ENCODE measurements at places on chromosomes 16 and 17.
A peak's percentile ranks its signal among the peaks of the same experiment; 100 is the strongest.

- DNase-seq, result no peak
Observed at GRCh38 chr17:60256174-60256573, 106.4 kb downstream of the CA4 start.

DNA sequence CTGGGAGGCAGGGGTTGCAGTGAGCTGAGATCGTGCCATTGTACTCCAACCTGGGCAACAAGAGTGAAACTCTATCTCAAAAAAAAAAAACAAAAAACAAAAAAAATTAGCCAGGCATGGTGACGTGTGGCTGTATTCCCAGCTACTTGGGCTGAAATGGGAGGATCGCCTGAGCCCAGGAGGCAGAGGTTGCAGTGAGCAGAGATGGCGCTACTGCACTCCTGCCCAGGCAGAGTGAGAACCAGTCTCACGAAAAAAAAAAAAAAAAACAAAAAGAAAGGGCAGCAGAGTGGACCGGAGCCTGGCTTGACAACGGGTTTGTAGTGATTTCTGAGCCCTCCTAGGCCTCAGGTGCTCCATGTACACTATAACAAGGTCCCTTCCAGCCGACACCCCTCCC lies 33.1 kb downstream of the PEMT start:
- DNase-seq, result no peak

GRCh38 chr16:28104404-28104803 lies 40.9 kb upstream of the GSG1L start:
- DNase-seq, result no peak

- DNase-seq, result no peak
Observed at GRCh38 chr17:67198131-67198530, 46.9 kb downstream of the HELZ start.

DNA sequence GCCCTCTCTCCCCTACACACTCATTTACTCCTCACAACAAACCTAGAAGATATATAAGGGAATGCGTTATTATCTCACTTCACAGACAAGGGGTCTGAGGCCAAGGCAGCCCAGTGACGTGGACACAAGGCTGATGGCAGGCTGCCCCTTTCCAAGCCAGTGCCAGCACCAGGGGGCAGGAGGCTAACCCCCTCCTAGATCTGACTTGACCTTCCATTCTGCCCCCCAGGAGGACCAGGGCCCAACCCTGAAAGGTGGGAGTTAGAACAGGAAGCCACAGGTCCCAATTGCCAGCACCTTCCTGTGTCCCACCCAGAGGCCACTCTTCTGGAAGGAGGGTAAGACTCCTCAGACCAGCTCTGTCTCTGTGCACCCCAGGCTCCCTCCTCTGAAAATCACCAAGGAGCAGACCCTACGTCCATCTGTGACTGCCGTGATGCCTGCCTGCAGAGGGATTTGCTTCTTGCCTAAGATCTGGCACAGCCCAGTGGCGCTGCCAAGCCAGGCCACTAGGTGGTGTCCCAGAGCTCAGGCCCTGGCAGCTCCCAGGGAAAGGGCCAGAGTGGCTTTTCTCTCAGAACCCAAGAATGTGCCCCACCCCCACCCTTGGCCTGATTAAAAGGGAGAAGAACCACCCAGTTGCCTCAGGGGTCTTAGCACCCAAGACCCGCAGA lies 42.4 kb upstream of the MRPS23 start:
- peak; percentile 75 for DNase-seq

GRCh38 chr17:47287068-47287467 lies 33.4 kb downstream of the ITGB3 start:
- no peak for DNase-seq

GRCh38 chr17:81712468-81713003 lies 452 bp downstream of the SLC25A10 start:
- DNase-seq, result no peak

DNA sequence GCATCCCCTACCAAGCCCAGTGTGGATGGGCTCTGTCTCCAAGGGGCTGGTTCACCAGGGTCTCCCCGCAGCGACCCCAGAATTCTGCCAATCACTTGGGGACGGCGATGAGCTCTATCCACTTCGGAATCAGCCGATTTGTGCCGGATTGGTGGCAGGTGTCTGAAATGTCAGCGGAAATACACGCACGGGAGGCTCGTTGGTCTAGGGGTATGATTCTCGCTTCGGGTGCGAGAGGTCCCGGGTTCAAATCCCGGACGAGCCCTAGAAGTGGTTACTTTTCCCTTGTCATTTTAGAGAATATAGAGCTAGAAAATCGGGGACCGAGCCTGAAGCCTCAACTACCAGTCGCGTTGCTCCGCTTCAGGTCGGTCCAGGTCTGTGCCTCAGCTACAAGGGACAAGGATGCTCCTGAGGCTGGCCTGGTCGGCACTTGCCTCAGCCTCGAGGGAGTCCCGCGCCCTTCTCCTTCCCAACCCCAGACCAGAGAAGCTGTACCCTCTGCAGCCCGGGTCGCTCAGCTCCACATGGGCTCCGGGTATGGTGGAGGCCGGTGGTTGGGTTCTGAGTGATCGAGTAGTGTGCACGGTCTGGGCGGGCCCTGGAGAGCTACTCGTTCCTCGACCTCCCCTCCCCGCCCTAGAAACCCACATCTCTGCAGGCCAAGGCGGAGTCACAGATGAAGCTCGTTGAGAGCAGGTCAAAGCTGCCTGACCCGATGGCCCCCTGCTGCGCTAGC lies 16.0 kb upstream of the OR1F1 start:
- peak; percentile 29 for DNase-seq

DNA sequence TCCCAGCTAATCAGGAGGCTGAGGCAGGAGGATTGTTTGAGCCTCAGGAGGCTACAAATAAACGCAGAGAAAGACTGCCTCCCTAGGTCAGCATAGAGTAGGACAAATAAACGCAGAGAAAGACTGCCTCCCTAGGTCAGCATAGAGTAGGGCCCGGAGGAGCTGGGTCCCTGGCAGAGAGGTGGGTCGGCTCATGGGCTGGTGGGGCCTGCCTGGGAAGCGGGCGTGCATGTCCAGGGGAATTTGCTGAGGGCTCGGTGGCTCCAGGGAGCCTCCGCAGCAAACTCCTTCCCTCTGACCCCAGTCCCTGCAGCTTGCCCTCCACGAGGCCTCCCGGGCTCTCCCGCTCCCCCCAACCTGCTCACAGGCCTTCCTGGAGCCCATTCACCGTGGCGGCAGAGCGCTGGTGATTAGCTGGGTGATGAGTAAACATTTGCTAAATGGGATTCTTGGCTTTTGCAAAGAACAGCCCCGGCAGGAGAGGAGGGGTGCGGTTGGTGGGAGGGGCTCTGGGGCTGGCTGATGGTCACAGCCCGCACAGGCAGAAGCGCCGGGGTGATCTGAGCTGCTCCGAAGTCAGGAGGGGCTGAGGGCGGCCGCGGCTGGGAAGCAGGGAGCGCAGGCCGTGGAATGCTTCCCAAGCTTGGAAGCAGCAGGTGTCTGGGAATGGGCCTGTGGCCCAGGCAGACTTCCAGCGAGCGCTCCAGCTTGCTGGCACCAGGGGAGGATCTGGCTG lies 93.1 kb downstream of the RTN4RL1 start:
- no peak for DNase-seq

DNA sequence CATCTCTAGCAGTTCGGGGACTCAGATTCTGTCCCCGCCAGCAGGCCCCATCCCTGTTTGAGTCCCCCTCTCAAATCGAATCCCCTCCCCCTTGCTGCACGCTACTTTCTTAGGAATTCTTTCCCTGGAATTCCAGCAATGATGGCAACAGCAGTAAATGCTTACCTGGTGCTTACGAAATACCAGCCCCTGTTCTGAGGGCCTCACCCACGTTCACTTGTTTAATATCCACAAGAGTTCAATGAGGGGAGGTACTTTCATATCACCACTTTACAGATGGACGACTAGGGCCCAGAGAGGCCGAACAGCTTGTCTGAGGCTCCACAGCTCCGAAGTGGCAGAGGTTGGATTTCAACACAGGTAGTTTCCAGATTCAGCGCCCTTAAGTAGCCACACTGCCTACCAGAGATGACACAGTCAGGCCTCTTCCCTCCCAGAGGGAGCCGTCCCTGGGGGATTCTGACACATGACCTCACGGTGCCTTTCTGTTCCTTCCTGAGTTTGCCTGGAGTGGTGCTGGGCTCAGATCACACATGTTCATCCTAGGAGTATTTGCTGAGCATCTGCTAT lies 120.7 kb upstream of the GSE1 start:
- no peak for DNase-seq

DNA sequence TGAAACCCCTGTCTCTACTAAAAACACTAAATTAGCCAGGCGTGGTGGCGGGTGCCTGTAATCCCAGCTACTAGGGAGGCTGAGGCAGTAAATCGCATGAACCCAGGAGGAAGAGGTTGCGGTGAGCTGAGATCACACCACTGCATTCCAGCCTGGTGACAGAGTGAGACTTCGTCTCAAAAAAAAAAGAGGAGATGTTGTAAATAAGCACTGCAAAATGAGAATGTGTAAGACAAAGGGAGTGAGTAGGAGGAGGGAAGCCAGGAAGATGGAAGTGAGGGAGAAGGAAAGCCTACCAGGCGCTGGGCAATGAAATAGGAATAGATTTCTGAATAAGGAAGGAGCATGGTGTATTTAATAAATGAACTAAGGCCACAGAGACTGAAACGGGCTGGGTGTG lies 8.7 kb upstream of the PRPF8 start:
- no peak for DNase-seq

GRCh38 chr16:51636920-51637769 lies 486.1 kb upstream of the SALL1 start:
- DNase-seq, result no peak

- DNase-seq, result peak; percentile 75
Observed at GRCh38 chr17:17440010-17440843, 36.6 kb upstream of the MED9 start.

DNA sequence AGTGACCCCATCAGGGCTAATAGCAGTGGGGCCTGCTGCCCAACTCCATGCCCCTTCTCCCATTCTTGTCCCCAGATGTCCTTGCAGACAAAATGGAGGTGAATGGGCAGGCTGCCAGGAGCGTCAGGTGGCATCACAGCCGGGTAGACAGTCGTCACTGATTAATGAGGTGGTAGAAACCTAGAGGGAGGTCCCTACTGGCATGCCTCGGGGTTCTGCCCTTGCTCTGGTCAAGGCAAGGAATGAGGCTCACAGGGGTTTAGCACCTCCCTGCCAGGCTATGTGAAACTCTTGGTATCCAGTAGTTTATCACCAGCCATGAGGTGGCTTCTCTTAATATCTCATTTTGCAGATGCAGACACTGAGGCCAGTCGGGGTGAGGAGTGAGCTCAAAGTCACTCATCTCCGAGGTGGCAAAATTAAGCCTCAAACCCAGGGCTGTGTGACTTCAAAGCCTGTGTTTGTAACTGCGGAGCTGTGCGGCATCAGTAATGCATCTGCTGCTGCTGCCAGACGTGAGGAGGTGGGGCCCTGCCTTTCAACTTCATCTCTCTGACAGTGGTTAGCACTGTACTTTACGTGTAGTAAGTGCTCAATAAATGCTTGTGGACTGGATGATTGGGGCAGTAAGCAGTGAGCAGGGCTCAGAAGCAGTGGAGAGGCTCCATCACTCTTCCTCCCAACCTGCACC lies 21.3 kb downstream of the RAI1 start:
- no peak for DNase-seq

DNA sequence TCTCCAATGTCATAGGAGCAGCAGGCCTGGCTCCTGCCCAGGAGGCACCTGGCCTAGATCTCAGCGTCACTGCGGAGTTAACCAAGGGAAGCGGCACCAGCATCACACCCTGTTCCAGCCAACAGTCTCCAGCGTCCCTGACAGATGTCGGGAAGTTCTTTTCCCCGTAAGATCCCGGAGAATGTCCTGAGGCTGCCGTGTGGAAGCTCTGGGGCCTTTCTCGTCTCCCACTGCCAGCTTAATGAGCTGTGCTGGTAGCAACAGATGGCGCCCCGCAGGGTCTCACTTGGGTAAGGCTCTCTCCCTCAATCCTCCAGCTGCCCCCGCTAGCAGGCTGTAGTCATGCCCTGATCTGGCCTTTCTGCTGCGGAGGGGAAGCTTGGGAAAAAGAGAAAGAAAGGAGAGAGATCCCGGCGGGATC lies 57.5 kb downstream of the MARCHF10 start:
- DNase-seq, result no peak

GRCh38 chr17:58785097-58785496 lies 29.4 kb downstream of the PPM1E start:
- DNase-seq, result no peak

- DNase-seq, result no peak
Observed at GRCh38 chr16:86256995-86257394, 253.3 kb upstream of the FOXF1 start.

- DNase-seq, result no peak
Observed at GRCh38 chr16:19926449-19927390, 42.1 kb upstream of the GPRC5B start.

GRCh38 chr17:3043737-3044365 lies 19.6 kb downstream of the OR1D5 start:
- no peak for DNase-seq

GRCh38 chr17:37276475-37276874 lies 99.3 kb upstream of the C17orf78 start:
- DNase-seq, result no peak

GRCh38 chr16:88487920-88488851 lies 35.1 kb downstream of the ZFPM1 start:
- no peak for DNase-seq

DNA sequence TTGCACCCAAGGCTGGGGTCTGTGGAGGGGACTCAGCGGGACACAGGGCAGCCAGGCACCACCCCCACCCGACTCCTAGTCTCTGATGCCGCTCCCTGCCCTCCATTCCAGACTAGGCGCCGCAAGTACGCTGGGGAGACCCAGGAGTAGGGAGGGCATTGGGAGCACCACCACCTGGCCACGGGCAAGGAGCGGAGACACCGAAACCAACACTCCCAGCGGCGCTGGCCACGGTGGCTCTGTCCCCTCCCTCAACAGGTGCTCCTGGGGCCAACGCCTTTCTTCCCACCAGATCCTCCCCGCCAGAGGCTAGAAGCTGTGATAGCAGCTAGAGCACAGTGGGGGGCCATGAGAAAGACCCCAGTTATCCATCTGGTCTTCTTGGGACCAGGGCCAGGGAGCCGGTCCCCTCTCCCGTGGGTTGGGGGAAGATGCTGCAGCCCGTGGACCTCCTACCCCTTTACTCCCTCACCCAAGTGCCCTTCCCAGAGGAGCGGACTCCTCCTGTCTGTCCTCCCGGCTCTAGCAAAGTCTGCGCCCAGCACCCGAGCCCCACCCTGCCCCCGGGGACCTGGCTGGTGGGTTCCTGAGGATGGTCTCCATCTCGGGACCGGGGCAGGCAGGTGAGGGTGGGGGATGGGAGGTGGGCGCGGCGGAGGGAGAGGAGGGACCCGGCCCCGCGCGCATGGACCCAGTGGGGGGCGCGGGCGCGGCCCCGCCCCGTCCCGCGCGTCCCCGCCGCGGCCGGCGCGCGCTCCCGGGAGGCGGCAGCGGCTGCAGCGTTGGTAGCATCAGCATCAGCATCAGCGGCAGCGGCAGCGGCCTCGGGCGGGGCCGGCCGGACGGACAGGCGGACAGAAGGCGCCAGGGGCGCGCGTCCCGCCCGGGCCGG lies at the start of gene SYNGR3:
Gene SYNGR3, plus strand, starts transcription at position 762 of the 892 bp plus-strand sequence. CDS start 133 bp downstream, outside the sequence.
- no peak for DNase-seq
